ENCODE measurements at places on chromosomes 12 and 14. TPM values are rescaled to one million over a fixed set of nuclear protein-coding genes. Genes with fewer than 3 reads are reported as not detected.

GRCh38 chr14:79511146-79511545, 700.2 kb downstream of the DIO2 start:
- no peak for DNase-seq
- no peaks in the 10 kb centered on the region for H3K27me3 ChIP-seq
- no peak overlapping the region for H3K4me3 ChIP-seq
- H3K4me1 ChIP-seq: no peaks in the 10 kb centered on the region

Gene SH2B3
- total RNA-seq: 25.7 TPM

- no peak overlapping the region for H3K4me3 ChIP-seq
- H3K27me3 ChIP-seq: no peaks in the 10 kb centered on the region
- H3K27ac ChIP-seq: no peak overlapping the region
- DNase-seq: no peak
Measured at GRCh38 chr12:89347325-89347829, 4.9 kb downstream of the DUSP6 start.

DNA sequence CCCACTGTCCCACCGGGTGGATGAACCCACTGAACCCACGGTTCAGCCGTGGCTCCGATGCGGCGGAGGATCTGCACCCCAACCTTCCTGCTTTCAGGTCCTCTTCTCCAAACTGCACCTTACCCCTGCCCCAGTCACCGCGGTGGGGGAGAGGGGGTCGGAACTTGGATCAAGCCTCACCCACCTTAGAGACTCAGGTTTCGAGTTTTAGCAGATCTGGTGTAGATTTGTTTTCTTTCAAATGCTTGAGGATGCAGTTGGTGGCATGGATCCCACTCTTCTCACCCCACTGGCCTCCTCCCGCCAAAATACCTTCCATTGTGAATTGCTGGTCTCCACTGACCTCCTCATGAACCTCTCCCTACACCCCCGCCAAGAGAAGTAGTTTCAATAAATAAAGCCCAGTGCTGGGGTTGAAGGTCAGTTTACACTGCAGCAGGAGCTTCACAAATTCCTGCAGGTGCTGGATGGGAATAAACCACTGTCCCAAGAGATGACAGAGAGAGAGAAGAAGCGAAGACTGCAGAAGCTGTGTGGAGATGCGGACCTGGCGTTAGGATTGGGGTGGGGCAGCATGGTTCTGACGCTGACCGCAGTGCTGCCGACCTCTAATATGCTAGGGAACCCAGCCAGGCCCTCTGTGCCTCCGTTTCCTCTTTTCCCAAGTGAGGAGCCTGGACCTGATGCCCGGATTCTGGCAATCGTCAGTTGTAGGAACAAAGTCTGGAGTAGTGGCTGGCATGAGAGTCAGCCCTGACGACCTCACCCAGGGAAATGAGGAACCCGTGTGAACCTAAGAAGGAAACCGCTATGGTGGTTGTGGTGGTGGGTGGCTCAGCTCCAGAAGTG, 7.4 kb downstream of the TTC6 start:
- peaks cover 5% of the 10 kb centered on the region for H3K4me1 ChIP-seq
- H3K27ac ChIP-seq: no peak overlapping the region
- H3K4me3 ChIP-seq: no peak overlapping the region
- H3K36me3 ChIP-seq: no peaks in the 10 kb centered on the region

DNA sequence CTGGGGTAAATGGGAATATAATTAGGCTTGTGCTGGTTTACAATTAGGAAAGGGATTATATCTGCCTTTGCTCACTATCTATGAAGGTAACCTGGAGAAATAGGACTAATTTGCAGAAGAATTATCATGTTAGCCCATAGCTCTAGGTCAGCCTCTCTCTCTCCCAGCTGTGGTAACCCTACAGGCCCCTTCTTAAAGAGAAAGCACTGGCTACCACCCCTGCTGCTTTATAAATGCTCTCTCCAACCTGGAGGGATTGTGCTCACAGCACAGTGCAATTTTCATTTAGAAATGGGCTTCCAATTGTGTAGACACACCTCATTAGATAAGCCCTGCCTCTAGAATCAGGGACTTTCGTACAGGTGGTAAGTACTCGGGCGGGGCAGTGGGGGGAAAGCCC, 22.7 kb upstream of the MGST1 start:
- H3K4me3 ChIP-seq: no peak overlapping the region
- H3K27me3 ChIP-seq: no peaks in the 10 kb centered on the region
- no peaks in the 10 kb centered on the region for H3K4me1 ChIP-seq
- H3K36me3 ChIP-seq: no peaks in the 10 kb centered on the region

- H3K4me1 ChIP-seq: no peaks in the 10 kb centered on the region
- no peak for DNase-seq
- H3K4me3 ChIP-seq: no peak overlapping the region
- H3K36me3 ChIP-seq: no peaks in the 10 kb centered on the region
Measured at GRCh38 chr14:23751616-23752015, 115.5 kb downstream of the DHRS2 start.

Gene CCDC197
- total RNA-seq: not detected

DNA sequence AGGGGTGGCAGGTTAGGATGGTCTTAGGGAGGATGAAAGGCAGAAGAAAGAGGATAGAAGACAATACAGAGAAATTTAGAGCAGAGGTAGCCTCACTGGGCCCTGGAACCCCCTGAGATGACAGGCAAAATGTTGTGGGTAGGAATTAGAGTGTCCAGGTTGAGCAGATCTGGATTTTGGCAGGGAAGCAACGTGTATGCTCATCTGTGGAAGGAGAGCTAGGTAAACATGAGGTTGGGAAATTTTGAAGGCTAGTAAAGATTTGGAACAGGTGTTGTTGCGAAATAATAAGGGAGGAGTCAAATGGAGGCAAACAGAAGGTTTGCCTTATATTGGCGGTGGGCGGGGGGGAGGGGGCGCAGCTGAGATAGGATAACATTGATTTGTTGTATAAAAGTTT, 5.3 kb downstream of the HSD17B6 start:
- no peak for DNase-seq
- H3K4me3 ChIP-seq: no peak overlapping the region
- H3K36me3 ChIP-seq: no peaks in the 10 kb centered on the region
- no peaks in the 10 kb centered on the region for H3K27me3 ChIP-seq
- no peak overlapping the region for H3K27ac ChIP-seq

DNA sequence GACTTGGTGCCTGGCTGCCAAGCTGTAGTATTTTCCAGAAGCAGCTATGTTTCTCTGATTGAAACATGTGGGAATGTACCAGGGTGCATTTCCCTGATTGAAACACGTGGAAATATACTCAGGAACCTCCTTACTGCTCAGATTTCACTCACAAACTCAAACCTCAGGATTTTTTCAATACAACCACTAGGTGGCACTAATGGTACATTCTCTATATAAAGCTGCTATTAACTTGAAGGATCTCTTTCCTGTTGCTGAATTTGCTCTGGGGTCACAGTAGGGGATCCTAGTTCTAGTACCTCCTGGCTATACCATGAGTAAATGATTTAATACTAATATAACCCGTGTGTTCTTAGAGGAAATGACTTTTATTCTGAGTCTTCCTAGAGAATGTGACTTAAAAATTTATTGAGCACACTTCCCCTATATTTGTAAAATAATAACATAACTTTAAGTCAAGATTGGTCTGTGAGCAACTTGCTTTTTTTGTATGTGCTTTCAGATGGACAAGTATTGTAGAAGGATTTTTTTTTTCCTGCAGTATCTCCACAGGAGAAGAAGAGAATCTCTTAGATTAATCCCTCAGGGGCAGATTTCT, 173.8 kb upstream of the MIS18BP1 start:
- no peaks in the 10 kb centered on the region for H3K36me3 ChIP-seq
- no peak for DNase-seq
- no peak overlapping the region for H3K4me3 ChIP-seq
- H3K27ac ChIP-seq: no peak overlapping the region
- H3K4me1 ChIP-seq: no peaks in the 10 kb centered on the region

Gene CLEC4A
- 1.4 TPM for total RNA-seq

Gene PRDM4
- total RNA-seq: 37.3 TPM

DNA sequence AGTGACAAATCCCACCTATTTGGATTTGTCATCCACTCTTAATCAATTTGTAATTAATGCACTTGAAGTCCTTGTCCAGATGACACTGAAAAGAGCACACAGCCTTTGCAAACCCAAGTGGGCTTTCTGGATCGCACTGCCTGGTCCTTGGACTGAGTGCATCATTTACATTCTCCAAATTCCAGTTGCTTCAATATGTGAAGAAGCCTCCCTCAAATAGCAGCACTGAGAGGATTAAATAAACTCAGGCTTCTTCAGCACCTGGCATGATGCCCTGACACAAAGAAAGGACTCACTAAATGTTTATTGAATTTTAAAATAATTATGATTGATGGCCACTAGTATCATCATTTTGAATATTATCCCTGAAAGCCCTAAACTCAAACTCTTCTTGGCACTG, 496.5 kb downstream of the VRK1 start:
- no peaks in the 10 kb centered on the region for H3K36me3 ChIP-seq
- H3K27ac ChIP-seq: no peak overlapping the region
- peaks cover 16% of the 10 kb centered on the region for H3K27me3 ChIP-seq
- H3K4me1 ChIP-seq: no peaks in the 10 kb centered on the region
- no peak for DNase-seq

DNA sequence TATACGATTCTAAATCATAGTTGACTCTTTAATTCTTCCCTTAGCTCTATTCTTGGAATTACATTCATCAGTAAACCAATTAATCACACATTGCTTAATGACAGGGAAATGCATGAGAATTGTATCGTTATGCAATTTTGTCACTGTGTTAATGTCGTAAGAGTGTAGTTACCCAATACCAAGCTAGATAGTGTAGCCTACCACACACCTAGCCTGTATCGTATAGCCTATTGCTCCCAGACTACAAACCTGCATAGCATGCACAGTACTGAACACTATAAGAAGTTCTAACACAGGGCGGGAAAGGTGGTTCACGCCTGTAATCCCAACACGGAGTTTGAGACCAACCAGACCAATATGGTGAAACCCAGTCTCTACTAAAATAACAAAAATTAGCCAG, 24.7 kb downstream of the HNRNPC start:
- H3K4me3 ChIP-seq: peak overlapping the region; percentile 4
- H3K27ac ChIP-seq: peak overlapping the region; percentile 19
- no peaks in the 10 kb centered on the region for H3K27me3 ChIP-seq
- H3K4me1 ChIP-seq: peaks cover 47% of the 10 kb centered on the region
- peaks cover 59% of the 10 kb centered on the region for H3K36me3 ChIP-seq
- no peak for DNase-seq

DNA sequence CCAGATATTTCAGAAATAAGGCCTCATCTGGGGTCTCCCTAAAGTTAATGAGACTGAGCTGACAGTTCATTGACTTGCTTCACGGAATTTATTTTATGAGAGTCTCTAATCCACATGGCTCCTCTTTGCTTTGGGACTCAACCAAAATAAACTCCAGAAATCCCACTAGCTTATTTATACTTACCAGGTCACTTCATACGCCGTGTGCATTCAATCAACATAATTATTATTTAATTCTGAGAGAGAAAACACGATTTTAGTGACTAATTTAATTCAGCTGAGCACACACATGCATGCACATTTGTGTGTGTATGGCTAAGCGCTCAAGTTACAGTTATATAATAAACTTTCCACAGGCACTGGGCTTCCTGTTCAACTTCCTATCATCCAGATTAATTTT, 333.4 kb upstream of the CCDC196 start:
- H3K27ac ChIP-seq: no peak overlapping the region
- H3K4me3 ChIP-seq: no peak overlapping the region

DNA sequence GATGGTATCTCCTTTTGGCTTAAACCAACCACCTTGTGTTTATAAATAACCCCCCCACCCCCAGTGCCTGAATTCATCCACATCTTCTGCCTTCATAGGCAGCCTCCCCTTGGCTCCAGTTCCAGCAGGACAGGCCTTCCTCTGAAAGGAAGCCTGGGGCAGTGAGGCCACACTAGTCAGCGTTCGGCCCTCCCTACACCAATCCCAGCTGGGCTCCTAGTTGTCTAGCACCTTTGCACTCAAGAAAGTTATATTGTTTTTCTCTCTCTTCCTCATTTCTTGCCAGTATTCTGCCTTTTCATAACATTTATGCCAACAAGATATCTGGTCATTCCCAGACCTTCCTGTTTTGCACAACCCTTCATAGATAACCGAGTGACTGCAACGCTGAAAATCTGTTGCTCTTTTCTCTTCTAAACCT, 73.1 kb upstream of the ACTN1 start:
- H3K36me3 ChIP-seq: peaks cover 43% of the 10 kb centered on the region
- DNase-seq: no peak
- H3K27ac ChIP-seq: no peak overlapping the region
- H3K27me3 ChIP-seq: no peaks in the 10 kb centered on the region
- H3K4me1 ChIP-seq: no peaks in the 10 kb centered on the region

- DNase-seq: no peak
- no peak overlapping the region for H3K4me3 ChIP-seq
- no peaks in the 10 kb centered on the region for H3K4me1 ChIP-seq
- H3K27ac ChIP-seq: no peak overlapping the region
Measured at GRCh38 chr12:43159506-43159905, 392.5 kb downstream of the ADAMTS20 start.

Gene OR4E2
- not detected for total RNA-seq

GRCh38 chr12:118741194-118741593, 240.1 kb upstream of the SRRM4 start:
- DNase-seq: no peak
- no peak overlapping the region for H3K4me3 ChIP-seq
- H3K27me3 ChIP-seq: no peaks in the 10 kb centered on the region
- H3K36me3 ChIP-seq: no peaks in the 10 kb centered on the region

Gene MYF6
- total RNA-seq: not detected

DNA sequence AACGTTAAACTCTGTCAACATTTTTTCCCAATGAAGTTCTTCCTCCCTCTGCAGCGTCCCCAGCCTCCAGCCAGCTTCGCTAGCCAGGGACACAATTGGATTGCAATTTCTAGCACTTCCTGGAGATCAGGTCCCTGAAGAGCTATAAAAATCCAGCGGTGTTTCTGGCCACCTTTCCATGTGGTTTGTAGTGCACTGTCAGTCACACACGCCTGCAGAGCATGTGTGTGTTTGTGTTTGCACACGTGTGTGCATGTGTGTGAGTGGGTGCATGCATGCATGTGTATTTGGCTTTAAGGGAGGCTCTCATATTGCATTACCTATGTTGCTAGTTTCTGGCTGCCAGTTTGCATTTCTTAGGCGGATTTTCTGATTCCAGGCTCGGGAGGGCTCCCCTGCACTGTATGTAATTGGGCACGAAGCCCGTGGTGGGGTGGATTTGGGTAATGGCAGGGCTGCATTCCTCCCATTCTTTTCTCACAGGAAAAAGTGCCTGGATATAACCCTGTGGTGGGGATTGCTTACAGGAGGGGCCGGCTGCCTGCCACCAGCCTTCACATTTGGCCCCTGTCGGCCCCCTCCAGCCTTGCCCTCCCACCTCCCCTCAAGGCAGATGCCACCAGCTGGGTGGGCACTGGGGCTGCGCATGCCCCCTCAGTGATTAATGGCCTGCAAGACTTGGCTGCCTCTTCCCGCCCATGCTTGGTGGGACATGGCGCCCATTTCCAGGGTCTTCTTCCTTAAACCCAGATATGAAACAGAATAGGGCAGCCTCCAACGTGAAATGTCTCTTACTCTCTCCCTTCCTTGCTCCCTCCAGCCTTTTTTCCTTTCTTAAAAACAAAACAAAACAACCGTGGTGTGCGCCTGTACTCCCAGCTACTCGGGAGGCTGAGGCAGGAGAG, 74.0 kb downstream of the TSPAN9 start:
- H3K27ac ChIP-seq: no peak overlapping the region
- peaks cover 4% of the 10 kb centered on the region for H3K27me3 ChIP-seq
- H3K4me1 ChIP-seq: no peaks in the 10 kb centered on the region
- no peaks in the 10 kb centered on the region for H3K36me3 ChIP-seq
- H3K4me3 ChIP-seq: no peak overlapping the region

- no peak for DNase-seq
- H3K4me3 ChIP-seq: no peak overlapping the region
- H3K36me3 ChIP-seq: no peaks in the 10 kb centered on the region
- H3K27ac ChIP-seq: no peak overlapping the region
- no peaks in the 10 kb centered on the region for H3K27me3 ChIP-seq
- H3K4me1 ChIP-seq: no peaks in the 10 kb centered on the region
Measured at GRCh38 chr12:20572451-20572850, 122.7 kb upstream of the SLCO1C1 start.

Data from CD4-positive, CD25-positive, alpha-beta regulatory T cell (primary cell).